ENCODE measurements at places on chromosomes 13 and 19.

DNA sequence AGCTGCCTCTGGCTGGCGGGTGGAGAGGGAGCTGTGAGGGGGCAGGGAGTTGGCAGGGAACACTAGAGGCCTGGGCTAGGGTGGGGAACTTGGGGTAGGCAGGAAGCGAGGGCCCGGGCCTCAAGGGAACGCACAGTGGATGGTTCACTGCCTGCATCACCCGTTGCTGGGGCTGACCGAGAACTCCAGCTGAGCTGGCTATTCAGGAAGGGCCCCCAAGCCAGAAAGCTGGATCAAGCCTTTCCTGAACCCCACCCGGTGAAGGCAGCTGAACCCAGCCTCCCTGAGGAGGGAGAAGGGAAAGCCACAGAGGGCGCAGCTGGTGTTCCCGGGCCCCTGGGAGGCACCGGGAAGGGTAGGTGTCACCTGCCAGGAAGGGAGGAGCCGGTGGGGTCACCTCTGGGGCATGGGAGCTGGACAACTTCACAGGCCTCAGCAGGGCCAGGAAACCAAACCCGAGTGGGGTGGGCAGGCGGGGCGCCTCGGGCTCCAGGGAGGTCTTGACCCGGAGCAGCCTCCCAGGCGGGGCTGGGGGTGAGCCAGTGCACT, 13.9 kb downstream of the PALM start:
- DNase-seq = no peak

DNA sequence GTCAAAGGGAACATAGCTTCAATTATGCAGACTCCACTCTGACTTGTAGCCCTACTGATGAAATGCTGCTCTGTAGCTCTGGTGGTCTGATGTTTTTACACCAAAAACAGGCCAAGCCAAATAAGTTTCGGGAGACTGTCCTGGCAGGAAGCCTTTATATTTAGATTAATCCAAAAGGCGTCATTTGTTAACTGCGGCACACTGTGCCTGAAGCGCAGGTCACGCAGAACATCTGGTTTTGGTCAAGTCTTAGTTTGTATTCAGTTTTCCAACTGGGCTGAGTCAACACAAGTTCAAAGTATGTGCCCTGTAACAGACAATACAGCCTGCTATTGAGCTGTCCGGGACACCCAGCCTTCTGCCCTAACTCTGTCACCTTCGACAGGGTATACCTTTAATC, 154.6 kb upstream of the IPO5 start:
- no peak for DNase-seq

GRCh38 chr19:53091413-53092254, 11.6 kb downstream of the ZNF160 start:
- DNase-seq = no peak

DNA sequence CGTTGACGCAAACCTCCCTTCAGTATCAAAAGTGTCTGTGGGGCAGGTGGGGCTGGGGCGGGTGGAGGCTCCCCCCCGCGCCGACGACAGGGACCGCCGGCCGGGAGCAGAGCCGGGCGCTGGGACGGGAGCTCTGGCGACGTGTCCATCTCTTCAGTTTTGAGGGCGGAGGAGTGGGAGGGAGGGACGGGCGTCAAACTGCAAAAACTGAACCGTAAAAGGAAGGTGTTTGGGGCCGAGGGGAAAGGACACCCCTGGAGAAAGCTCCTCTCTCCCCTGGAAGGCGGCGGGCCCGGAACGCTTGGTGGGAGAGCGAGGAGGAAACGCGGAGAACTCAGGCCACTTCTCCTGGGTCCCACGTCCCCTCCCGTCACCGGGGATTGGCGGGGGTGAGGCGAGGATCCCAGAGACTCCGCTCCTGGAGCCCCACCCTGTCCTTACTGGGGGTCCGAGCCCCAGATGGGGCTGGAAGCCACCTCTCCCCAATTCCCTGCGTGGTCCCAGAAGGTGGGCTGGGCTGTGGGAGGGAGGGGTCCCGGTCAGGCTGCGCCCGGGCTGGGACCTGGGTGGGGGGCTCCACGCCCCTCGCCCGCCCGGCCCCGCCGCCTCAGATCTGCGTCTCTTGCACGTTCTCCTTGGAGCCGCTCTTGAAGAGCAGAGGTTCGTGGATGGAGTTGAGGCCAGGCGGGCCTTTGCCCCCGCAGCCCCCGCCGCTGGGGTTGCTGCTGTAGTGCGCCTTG, 3.4 kb upstream of the ASPDH start:
- no peak for DNase-seq

GRCh38 chr13:35163674-35164073, 221.6 kb downstream of the NBEA start:
- no peak for DNase-seq

DNA sequence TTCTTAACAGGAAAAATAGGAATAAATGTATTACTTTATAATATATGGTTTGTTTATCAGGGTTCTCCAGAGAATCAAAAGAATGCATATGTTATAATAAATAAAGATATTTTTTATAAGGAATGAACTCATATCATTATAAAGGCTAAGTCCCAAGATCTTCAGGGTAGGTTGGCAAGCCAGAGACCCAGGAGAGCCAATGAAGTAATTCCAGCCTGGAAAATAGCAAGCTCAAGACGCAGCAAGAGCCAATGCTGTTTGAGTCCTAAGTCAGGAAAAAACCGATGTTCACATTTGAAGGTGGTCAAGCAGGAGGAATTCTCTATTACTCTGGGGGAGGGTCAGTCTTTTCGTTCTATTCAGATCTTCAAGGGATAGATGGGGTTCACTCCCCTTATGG, 490.0 kb downstream of the PCDH20 start:
- no peak for DNase-seq

DNA sequence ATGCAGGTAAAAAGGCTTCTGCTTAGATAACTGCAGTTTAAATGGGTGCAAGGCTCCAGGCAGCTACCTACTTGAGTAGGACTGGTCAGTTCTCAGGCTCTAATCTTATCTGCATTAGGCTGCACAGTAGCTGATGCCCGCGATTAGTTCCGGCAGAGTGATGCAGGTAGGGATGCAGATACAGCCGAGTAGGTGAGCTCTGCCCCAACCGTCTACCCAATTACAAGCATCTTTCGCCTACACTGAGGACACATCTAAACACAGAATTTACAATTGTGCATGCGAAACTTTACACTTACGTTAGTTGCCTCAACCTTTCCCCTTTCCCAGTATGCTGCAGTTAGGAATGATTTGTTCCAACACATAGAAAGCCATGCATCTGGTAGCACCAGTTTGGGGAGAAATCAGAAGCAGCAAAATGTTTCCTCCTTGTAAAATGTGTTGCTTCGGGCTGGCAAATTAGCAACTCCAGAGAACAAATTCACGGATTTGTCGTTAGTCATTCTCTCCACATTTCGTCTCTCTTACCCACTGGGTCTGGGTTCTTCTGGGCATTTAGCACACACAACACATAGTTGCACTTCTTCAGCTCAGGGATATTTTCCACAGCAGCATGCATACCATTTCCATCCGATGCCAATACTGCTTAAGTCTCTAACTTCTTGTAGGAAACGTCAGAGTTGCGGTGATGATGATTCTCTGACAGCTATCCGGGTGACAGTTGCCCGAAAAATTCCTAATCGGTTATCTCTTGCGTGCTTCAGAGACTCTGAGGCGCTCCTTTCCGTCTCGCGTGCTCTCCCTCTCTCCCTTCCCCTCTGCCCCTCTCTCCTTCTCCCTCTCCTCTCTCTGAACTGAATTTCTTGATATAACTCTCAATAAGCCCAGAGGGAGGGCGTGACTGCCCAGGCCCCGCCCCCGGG, at the start of gene PCDH9:
TSS of gene PCDH9 (minus strand) at position 856 of the 923 bp plus-strand sequence. CDS start 1,896 bp downstream, outside the sequence.
- DNase-seq = no peak

DNA sequence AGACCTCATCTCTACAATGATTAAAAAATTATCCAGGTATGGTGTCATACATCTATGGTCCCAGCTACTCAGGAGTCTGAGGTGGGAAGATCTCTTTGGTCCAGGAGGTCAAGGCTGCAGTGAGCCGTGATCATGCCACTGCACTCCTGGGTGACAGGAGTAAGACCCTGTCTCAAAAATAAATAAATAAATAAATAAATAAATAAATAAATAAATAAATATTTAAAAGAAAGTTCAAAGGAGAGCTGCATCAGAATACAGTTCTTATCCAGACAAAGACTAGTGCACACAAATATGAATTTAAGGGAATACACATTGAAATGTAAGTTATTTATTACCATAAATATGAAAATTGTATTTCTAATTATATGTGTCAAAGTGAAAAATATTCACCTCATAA, 624.9 kb downstream of the SLITRK6 start:
- DNase-seq = no peak

DNA sequence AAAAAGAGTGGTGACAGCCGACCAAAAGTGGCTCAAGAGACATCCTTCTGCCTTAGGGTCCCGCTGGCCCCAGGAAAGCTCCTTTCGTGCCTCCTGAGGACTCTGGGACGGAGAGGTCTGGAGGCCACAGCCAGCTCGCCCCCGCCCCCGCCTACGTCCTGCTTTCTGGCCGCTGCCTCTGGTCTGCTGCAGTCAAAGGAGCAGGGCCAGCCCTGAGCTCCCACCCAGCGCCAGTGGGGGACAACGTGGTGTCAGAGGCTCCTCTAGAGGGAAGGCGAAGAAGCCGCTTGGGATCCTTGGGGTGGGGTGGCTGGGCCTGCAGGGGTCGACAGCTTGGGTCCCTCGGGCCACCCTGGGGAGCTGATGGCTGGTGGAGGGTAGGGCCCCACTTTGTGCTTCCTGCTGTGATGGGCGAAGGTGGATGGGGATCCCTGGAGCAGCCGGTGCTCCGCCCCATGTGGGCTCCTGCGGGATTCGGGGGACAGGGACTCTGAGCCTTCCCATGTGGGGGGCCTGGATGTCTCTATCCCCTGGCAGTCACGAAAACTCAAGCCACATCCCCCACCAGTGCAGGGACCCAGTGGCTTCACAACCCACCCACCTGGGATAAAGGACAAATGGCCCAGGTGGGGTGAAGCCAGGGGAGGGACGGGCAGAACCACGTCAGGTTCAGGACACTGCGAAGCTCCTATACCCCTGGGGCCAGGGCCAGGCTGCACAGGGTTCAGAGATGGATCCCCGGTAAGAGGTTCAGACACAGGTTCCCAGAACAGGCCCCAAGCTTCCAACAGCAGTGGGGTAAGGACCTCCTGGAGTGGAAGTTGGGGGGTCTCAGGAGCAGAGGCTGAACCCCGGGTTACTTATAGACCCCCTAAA, 9.0 kb upstream of the DIRAS1 start:
- peak; percentile 21 for DNase-seq

DNA sequence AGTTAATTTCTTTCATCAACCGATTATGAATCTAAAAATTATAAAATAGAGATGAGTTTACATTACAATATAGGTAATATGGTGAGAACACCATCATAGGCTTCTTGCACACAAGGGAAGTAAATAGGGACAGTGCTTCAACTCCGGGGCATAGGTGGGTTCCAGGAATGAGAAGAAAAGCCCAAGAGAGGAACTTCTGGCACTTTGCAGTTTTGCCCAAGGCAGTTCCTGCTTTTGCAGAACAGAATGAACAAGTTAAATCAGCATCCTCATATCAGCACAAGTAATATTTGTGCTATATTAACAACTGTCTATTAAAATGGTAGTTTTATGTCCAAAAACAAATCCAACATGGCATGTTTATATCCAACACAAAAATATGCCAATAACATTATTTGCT, 60.1 kb downstream of the DACH1 start:
- no peak for DNase-seq

- DNase-seq = no peak
These were observed 6.5 kb upstream of the ZNF528 start for GRCh38 chr19:52391135-52391534.

DNA sequence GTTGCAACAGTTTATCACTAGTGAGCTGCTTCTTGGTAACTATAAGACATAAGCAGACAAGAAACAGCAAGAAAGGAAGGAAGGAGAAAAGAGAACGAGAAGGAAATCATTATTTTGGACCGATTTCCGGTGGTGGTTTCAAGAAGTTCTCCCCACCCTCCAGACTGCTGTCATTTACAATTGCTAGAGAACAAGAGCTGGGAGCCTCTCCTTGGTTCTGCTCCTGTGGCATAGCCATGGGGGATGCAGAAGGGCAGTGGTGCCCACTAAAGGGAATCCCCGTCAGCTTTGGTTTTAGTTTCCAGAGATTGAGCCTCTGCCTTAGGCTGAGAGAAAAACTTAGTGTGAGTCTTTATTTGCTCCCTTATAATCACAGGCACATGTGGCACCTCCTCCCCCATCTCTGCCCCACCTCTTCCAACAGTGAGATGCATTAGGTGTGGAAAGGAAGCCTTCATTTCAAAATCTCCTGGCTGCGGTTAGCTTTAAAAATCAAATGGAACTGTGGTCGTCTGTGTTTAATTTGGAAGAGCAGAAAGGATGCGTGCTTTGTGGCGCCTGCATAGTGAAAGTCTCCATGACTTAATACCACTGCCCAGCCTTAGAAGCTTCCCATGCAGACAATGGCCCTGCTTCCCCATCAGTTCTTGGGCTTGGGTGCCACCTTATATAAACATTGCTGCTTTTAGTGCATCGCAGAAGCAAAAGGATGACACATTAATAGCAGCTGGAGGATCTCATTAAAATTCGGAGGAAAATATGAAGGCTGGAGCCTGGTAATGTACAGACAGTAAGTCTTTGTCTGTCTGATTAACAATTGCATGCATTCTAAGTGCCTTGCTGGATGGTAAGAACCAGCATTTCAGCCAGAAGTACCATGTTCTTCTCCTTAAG, 25.0 kb downstream of the LRCH1 start:
- DNase-seq = no peak

DNA sequence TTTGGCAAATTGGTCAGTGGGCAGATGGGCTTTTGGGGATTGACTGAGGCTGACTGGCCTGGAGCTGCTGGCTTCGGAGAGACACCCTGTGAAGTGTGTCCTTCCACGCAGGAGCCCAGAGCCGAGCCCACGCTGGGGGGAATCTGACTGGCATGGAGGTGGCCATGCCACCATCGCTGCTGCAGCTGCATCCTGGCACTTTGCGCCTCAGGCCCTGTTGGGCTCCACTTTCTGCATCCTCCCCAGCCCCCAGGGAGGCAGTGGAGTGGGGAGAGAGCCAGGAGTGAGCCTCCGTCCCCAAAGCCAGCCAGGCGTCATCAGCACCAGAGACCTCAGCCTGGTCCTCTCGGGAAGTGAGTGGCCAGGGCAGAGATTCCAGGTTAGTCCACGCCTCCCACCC, 17.0 kb upstream of the NCCRP1 start:
- DNase-seq = no peak

- no peak for DNase-seq
These were observed 8.1 kb upstream of the PGLYRP1 start for GRCh38 chr19:46030812-46031550.

DNA sequence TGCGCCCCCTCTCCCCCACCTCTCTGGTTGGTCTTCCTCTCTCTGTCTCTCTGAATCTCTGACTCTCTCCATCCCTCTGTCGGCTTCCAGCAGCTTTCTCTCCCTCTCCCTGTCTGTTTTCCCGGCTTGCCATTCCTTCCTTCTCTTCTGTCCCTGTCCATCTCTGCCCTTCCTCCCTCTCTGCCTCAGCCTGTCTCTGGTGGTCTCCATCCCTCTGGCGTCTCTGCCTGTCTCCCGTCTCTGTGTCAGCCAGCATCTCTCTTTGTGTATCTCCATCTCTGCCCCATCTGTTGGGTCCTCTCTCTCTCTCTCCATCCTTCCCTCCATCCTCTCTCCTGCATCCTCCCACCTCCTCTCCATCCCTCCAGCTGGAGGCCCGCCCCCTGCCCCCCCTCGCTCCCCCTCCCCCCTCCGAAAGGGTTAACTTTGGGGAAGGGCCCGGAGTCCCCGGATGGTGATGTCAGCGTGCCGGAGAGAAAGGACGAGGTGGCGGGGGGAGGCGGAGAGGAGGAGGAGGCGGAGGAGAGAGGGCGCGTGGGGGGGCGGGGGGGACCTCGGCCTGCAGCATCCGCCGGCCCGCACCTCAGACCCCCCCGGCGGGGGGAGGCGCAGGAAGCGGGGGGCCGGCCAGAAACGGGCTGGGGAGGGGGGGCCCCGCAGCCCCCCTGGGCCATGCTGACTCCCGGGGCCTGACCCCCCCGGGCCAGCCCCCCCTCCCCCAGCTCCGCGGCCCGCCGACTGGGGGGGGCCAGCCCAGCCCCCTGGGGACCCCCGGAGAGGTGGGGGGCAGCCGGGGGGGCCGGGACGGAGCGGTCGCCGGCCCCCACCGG, at the start of gene BRSK1:
TSS of gene BRSK1 (plus strand) at position 450 of the 830 bp plus-strand sequence. CDS start 446 bp downstream, outside the sequence.
- no peak for DNase-seq

Data from GM12892 (cell line).